ENCODE measurements at places on chromosomes 16 and 17. TPM values are rescaled to one million over a fixed set of nuclear protein-coding genes. Genes with fewer than 3 reads are reported as not detected.
A peak's percentile ranks its signal among the peaks of the same experiment; 100 is the strongest.

Gene STX1B
- 1.3 TPM for total RNA-seq

Gene TMEM98
- total RNA-seq, result not detected

Gene KRTAP2-1
- not detected for total RNA-seq

Gene TP53TG3F
- not detected for total RNA-seq

Gene PRKCB
- total RNA-seq, result 82.6 TPM

Gene CMTM2
- not detected for total RNA-seq

- H3K27ac ChIP-seq, result no peak overlapping the region
- no peak for DNase-seq
- no peak overlapping the region for H3K4me3 ChIP-seq
- H3K4me1 ChIP-seq, result no peaks in the 10 kb centered on the region
- no peaks in the 10 kb centered on the region for H3K27me3 ChIP-seq
- peaks cover 7% of the 10 kb centered on the region for H3K36me3 ChIP-seq
These were observed 82.7 kb upstream of the PLCG2 start for GRCh38 chr16:81696166-81696960.

GRCh38 chr17:64723781-64724180 lies 61.7 kb upstream of the SMURF2 start:
- DNase-seq, result no peak
- no peaks in the 10 kb centered on the region for H3K4me1 ChIP-seq
- no peak overlapping the region for H3K4me3 ChIP-seq
- H3K36me3 ChIP-seq, result no peaks in the 10 kb centered on the region
- H3K27ac ChIP-seq, result no peak overlapping the region

DNA sequence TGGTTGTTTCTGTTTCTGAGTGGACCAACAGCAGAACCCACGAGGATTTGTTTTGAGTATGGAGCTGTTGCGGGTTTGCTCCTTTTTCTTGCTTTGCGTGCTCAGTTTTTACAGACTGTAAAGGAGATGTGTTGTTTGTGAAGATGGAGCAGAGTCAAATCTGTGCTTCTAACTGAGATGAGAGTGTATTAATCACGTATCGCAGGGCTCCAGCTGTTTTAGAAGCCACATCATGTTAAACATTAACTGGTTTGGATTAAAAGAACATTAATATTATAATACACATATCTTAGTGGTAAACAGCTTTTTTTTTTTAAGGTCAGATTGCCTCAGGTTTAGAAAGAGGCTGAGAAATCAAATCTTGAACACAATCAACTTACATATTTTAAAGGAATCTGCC lies 69.4 kb downstream of the YPEL2 start:
- peaks cover 6% of the 10 kb centered on the region for H3K36me3 ChIP-seq
- no peak for DNase-seq
- no peak overlapping the region for H3K27ac ChIP-seq
- H3K4me3 ChIP-seq, result no peak overlapping the region
- H3K4me1 ChIP-seq, result peaks cover 7% of the 10 kb centered on the region

- no peak overlapping the region for H3K4me3 ChIP-seq
- no peak for DNase-seq
- no peaks in the 10 kb centered on the region for H3K4me1 ChIP-seq
- H3K27ac ChIP-seq, result no peak overlapping the region
These were observed 250.3 kb downstream of the ZFHX3 start for GRCh38 chr16:72797621-72798020.

DNA sequence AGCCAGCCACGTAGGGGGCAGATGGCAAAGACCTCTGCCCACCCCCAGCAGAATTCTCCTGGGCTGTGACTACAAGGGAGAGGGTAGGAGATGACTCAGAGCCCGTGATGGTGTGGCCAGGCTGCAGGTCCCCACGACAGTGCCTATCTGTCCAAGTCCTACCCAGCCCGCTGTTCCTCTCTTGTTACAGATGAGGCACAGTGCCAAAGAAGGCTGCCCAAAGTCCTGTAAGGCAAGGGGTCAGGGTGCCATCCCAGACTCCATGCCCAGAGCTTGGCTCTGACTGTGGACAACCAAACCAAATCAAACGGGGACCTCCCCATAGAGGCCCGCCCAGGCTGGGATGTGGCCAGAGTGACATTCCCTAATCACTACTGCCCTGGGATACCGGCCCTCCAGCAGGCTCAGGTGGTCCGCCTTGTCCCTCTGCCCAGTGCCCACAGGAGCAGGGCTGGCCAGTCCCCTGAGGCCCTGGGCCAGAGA lies 12.6 kb upstream of the BCAR1 start:
- H3K36me3 ChIP-seq, result no peaks in the 10 kb centered on the region
- H3K4me1 ChIP-seq, result peaks cover 3% of the 10 kb centered on the region
- no peak for DNase-seq
- H3K27me3 ChIP-seq, result peaks cover 62% of the 10 kb centered on the region
- H3K27ac ChIP-seq, result no peak overlapping the region

DNA sequence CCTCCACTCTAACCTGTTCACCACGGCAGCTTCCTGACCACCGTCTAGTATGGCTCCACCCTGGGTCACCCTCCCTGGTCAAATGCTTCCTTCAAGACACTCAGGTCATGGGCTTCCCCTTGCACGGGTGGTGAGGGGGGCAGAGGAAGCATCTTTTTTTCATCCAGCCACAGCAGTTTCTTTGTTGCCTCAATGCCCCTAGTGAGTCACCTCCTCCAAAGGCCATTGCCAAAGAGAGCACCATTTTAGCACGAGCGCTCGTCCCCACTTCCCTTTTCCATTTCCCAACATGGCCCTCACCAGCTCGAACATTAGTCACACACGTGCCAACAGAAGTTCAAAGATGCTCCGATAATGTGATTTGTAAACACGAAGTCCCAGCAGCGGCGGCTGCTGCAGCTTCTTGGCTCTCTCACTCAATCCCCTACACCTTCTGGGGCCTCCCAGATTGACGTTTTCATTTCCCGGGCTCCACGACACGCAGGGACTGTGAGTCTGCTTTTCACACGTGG lies 134.6 kb downstream of the GAS7 start:
- H3K4me3 ChIP-seq, result no peak overlapping the region
- H3K4me1 ChIP-seq, result peaks cover 16% of the 10 kb centered on the region
- no peaks in the 10 kb centered on the region for H3K27me3 ChIP-seq

- H3K27ac ChIP-seq, result no peak overlapping the region
- peaks cover 32% of the 10 kb centered on the region for H3K27me3 ChIP-seq
- peaks cover 9% of the 10 kb centered on the region for H3K4me1 ChIP-seq
- H3K36me3 ChIP-seq, result no peaks in the 10 kb centered on the region
- no peak overlapping the region for H3K4me3 ChIP-seq
These were observed 417.2 kb upstream of the C16orf82 start for GRCh38 chr16:26649381-26650045.

GRCh38 chr17:8572764-8573163 lies 57.8 kb downstream of the MYH10 start:
- H3K36me3 ChIP-seq, result no peaks in the 10 kb centered on the region
- H3K27ac ChIP-seq, result no peak overlapping the region
- H3K4me1 ChIP-seq, result no peaks in the 10 kb centered on the region
- H3K4me3 ChIP-seq, result no peak overlapping the region
- DNase-seq, result no peak

DNA sequence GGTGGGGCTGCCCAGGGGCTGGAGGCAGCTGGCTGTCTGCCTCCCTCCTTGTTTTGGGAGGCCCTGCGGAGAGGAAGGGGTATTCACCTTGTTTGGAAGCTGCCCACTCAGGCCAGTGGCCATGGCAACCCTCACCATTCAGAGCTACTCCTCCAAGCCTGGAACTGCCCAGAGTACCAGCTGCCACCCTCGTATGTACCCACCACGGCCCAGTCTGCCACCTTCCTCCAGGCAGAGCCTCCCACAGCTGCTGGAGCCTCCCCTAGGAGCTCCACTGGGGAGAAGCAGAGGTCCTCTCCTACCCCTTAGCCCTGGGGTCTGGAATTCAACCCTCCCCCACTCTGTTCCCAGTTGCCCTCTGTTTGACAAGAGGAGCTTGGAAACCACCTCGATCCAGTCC lies 90.7 kb downstream of the AXIN2 start:
- DNase-seq, result no peak
- H3K36me3 ChIP-seq, result no peaks in the 10 kb centered on the region
- H3K27ac ChIP-seq, result no peak overlapping the region

DNA sequence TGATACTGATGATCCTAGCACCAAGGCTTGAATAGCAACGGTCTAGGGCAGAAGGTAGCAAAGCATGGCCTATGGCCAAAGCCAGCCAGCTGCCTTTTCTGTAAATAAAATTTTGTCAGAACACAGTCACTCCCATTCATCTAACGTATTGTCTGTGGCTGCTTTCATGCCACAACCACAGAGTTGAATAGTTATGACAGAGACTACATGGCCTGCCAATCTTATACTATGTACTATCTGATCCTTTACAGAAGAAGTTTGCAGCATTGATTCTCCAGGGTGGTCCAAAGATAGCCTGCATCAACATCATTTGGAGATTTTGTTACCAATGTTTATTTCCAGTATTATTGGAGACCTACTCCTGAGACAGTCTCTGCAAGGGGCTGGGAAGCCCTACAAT lies 19.9 kb upstream of the MMD start:
- DNase-seq, result no peak
- no peaks in the 10 kb centered on the region for H3K27me3 ChIP-seq
- no peaks in the 10 kb centered on the region for H3K36me3 ChIP-seq
- peaks cover 12% of the 10 kb centered on the region for H3K4me1 ChIP-seq

- H3K27me3 ChIP-seq, result no peaks in the 10 kb centered on the region
- no peaks in the 10 kb centered on the region for H3K36me3 ChIP-seq
- DNase-seq, result no peak
- no peak overlapping the region for H3K4me3 ChIP-seq
These were observed 30.0 kb upstream of the ANKRD40CL start for GRCh38 chr17:50797135-50797810.

GRCh38 chr16:62224646-62225209 lies 188.5 kb upstream of the CDH8 start:
- no peak for DNase-seq
- no peaks in the 10 kb centered on the region for H3K36me3 ChIP-seq
- H3K27ac ChIP-seq, result no peak overlapping the region
- no peaks in the 10 kb centered on the region for H3K27me3 ChIP-seq
- no peaks in the 10 kb centered on the region for H3K4me1 ChIP-seq

DNA sequence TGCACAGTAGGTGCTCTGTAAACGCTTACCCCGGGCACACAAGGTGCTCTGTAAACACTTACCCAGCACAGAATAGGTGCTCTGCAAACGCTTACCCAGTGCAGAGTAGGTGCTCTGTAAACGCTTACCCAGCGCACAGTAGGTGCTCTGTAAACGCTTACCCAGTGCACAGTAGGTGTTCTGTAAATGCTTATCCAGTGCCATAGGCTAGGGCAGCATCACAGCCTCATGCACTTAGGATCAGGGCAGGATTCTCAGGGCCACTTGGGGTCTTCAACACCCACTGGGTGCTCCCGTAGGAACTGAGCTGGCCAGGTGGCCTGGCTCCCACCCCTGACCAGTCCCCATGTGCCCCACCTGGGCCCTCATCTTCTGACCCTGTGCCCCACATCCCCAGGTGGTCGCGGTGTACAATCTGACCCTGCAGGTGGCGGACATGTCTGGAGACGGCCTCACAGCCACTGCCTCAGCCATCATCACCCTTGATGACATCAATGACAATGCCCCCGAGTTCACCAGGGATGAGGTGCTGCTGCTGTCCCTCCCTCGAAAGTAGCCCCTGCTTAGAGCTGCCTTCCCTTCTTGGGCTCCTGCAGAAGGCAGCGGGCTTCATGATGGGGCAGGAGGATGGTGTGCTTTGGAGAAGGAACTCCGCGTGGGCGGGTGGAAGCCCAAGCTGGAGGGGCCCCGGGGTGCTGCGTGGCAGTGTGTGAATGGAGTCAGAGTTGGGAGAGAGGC lies 13.1 kb downstream of the SLC22A31 start:
- peaks cover 3% of the 10 kb centered on the region for H3K4me1 ChIP-seq
- no peak overlapping the region for H3K4me3 ChIP-seq
- H3K36me3 ChIP-seq, result no peaks in the 10 kb centered on the region
- DNase-seq, result peak; percentile 50
- H3K27me3 ChIP-seq, result no peaks in the 10 kb centered on the region
- H3K27ac ChIP-seq, result no peak overlapping the region

DNA sequence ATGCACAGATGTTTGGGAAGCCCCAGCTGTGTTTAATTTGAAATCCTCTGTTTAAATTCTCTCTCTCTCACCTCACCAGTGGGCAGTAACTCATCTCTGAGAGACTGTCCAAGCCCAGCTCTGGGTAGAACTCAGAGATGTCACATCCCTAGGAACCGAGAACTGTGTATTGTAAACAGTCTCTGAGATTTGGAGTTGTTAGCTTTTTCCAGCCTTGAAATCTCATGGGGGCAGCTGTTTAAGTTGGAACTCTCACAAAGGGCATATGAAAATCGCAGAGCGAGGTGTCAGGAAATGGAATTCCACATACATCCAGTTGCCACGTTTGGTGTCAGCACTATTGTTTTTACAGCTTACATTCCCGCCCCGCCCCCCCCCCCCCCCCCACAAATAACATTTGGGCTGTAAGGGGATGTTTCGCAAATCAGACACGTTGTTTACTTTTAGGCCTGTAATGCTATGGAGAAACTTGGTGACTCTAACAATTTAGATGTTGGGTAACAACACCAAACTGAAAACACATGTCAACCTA lies 34.3 kb downstream of the VPS35L start:
- H3K27me3 ChIP-seq, result no peaks in the 10 kb centered on the region
- H3K4me1 ChIP-seq, result peaks cover 12% of the 10 kb centered on the region
- H3K4me3 ChIP-seq, result no peak overlapping the region

GRCh38 chr16:3173892-3174617 lies 13.9 kb upstream of the OR1F1 start:
- peak overlapping the region; percentile 69 for H3K4me3 ChIP-seq
- peaks cover 2% of the 10 kb centered on the region for H3K36me3 ChIP-seq
- H3K27me3 ChIP-seq, result peaks cover 87% of the 10 kb centered on the region
- peak overlapping the region; percentile 70 for H3K27ac ChIP-seq
- H3K4me1 ChIP-seq, result peaks cover 36% of the 10 kb centered on the region
- peak; percentile 52 for DNase-seq

- H3K4me3 ChIP-seq, result no peak overlapping the region
- no peak for DNase-seq
- H3K27me3 ChIP-seq, result no peaks in the 10 kb centered on the region
- peaks cover 3% of the 10 kb centered on the region for H3K36me3 ChIP-seq
These were observed 74.7 kb upstream of the CIBAR2 start for GRCh38 chr16:85187002-85187401.

- H3K27me3 ChIP-seq, result no peaks in the 10 kb centered on the region
- no peaks in the 10 kb centered on the region for H3K36me3 ChIP-seq
- no peak for DNase-seq
- H3K4me1 ChIP-seq, result no peaks in the 10 kb centered on the region
- H3K4me3 ChIP-seq, result no peak overlapping the region
These were observed 363.7 kb downstream of the SNX29 start for GRCh38 chr16:12340151-12340733.

DNA sequence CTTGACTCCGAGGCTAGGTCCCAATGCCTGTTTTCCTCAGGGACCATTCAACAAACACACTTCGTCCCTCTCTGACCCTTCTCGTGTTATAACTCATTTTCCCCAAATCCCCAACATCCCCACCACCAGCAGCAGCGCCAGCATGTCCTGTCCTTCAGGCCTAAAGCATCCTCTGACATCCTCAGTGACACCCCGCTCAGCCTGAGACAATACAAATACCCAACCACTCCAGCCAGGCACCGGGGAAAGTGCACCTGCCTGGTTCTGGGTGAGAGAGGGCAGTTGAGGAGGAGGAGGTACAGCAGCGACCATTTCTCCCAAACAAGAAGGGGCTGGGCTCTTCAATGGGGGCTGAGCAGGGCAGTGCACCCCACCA lies 4.7 kb downstream of the MNT start:
- H3K27me3 ChIP-seq, result no peaks in the 10 kb centered on the region
- no peak for DNase-seq
- peaks cover 16% of the 10 kb centered on the region for H3K36me3 ChIP-seq
- peaks cover 48% of the 10 kb centered on the region for H3K4me1 ChIP-seq
- H3K4me3 ChIP-seq, result peak overlapping the region; percentile 30
- H3K27ac ChIP-seq, result no peak overlapping the region

- DNase-seq, result no peak
- H3K4me1 ChIP-seq, result peaks cover 87% of the 10 kb centered on the region
- H3K27me3 ChIP-seq, result no peaks in the 10 kb centered on the region
- H3K4me3 ChIP-seq, result peak overlapping the region; percentile 53
- peak overlapping the region; percentile 82 for H3K27ac ChIP-seq
- peaks cover 13% of the 10 kb centered on the region for H3K36me3 ChIP-seq
These were observed 19.5 kb downstream of the USP7 start for GRCh38 chr16:8943966-8944759.

Data from activated naive CD8-positive, alpha-beta T cell treated with anti-CD3 and anti-CD28 coated beads for 36 hours (primary cell).